ENCODE measurements at places on chromosomes 6 and 20.

DNA sequence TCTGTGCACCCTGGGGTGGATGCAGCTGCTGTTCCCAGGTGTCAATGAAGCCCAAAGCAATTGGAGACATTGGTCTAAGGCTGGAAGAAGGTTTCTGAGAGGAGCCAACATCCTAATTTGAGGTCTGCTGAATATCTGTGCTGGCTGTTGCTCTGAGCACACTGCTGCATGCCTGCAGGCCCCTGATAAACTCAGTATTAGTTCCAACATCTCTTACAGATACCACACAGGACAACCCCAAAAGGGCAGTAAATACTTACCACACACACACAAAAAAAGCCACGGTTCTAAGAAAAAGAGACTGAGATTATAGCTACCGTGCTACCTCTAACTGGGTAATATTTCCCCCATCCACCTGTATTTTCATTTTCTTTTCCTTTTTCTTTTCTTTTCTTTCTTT, 164.3 kb upstream of the SOX4 start:
- no peak for DNase-seq

GRCh38 chr6:34383161-34383631, 9.3 kb downstream of the NUDT3 start:
- no peak for DNase-seq

- no peak for DNase-seq
These were observed 40.4 kb upstream of the KIF25 start for GRCh38 chr6:167956983-167957492.

DNA sequence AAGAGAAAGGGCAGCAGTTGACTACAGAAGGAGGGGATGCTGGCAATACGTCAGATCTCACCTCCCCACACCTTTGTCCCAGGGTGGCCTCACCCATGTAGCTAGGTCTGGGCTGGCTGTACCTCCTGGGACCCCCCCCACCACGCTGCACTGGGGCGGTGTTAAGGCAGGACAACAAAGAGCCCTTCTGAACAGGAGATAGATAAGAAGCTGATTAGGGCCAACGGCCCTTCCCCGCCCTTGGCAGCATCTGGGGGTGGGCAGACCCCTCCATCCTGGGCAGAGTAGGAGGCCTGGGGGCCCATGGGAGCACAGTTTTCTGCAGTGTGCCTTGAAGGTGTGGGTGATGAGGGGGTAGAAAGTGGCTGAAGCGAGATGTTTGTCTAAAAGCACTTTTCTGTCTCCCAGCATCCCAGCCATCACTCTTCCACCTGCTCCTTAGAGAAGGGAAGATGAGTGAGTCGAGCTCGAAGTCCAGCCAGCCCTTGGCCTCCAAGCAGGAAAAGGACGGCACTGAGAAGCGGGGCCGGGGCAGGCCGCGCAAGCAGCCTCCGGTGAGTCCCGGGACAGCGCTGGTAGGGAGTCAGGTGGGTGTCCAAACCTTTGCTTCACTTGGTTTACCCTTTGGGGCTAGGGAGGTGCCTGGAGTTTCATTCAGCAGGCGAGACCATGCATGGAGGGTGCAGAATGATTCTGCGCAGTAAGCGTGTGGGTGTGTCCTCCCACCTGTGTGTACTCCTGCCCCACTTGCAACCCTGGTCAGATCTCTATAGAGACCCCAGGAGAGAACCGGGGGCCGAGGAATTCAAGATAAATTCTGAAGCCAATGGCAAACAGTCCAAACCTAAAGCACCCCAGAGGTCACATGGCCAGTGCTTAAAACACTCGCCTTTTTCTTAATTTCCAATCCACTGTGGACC, 3.9 kb downstream of the HMGA1 start:
- DNase-seq, result no peak

GRCh38 chr20:32070690-32071213, 18.7 kb downstream of the HCK start:
- DNase-seq, result no peak

DNA sequence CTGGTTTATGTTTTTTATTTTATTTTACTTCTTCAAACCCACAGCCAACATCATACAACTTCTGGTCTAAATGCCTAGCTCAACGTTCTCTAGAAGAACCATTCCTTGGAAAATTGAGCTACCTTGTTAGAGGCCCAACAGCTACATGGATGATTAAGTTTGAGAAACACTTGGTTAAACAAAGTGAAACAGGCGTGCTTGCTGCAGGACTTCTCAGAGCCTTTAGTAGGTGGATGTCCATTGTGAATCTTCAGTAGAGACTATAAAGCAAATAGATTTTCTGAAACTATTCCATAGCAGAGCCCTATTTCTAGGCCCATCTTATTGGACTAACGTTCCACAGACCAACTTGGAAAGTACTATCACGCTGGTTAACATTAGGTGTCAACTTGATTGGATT, 51.3 kb downstream of the BCAS1 start:
- DNase-seq, result no peak

GRCh38 chr6:37826188-37826587, 6.7 kb downstream of the ZFAND3 start:
- DNase-seq, result no peak

DNA sequence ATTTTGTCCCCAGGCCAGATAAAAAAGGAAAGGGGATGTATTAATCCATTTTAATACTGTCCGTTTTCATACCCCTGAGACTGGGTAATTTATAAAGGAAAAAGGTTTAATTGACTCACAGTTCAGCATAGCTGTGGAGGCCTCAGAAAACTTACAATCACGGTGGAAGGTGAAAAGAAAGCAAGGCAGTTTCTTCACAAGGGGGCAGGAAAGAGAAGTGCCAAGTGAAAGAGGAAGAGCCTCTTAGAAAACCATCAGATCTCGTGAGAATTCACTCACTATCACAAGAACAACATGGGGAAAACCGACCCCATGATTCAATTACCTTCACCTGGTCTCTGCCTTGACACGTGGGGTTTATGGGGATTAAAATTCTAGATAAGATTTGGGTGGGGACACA, 152.5 kb downstream of the IBTK start:
- DNase-seq, result no peak

DNA sequence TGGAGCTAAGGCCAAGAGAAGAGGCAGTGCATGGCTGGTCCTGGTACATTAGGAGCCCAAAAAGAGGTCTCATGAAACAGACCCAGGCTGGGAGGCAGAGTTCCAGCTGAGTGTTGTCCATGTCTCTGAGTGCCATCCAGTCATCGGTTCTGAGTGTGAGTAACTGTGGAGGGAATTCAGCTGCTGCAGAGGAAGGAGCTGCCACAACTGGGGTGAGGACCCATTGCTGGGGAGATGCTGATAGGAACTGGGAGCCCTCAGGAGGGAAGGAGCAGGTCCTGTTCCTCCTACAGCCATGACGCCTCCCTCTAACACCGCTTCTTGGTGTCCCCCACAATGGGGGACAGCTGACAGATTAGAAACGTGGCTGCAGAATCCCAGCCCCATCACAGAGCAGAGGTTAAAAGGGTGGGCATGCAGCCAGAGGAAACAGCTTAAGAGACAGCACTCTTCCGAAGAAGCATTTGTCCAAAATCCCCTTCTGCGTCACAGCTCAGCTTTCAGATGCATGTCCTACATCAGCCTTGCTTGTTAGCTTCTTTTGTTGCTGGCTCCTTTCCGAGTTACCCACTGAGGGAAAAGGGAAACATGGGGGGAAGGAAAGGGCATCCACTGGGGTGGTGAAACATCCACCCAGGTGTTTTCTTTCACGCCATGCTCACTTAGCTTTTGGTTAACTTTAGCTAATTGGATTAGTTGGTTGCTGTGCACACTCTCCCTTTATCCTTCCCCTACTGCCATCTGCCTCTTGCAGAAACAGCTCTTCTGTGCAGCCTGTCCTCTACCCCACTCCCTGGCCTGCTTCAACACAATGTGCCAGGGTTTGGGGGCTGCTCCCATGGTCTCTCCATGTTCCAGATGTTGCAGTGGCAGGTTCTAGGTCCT, 239.2 kb downstream of the SYNDIG1 start:
- no peak for DNase-seq

- DNase-seq, result peak; percentile 25
These were observed 250.4 kb downstream of the FOXA2 start for GRCh38 chr20:22333885-22334545.

DNA sequence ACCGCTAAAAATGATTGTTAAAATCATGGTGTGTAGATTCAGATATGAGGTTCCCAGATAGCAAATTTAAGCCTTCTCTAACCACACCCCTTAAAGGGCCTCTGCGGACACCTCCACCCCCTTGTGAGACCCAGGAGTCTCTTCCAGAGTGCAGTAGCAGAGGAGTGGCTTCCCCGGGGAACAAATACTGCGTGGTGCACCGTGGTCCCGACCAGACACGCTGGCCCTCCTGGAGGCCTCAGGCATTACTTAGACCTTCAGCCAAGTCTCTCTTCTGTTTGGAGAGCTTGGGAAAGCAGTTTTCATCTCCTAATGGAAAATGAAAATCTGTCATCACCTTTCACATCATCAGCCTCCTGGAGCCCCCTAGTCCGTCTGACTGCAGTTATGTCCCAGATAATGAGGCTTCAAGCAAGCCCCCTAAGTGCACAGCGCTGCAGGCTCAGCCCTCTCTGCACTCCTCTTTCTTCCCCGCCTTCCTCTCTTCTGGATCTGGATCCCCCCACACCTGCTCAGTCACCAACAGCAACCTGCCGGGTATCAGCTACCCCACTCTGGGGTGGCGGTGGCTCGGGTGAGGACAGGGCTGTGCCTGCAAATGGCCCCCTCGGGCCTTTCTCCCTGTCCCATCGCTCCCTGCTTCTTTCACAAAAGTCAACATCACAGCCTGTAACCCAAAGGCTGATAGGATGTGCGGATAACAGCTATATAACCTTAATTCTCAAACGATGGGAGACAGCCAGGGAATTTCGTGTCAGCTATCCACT, 58.8 kb upstream of the TAGAP start:
- no peak for DNase-seq

GRCh38 chr6:139568956-139569538, 194.6 kb upstream of the CITED2 start:
- no peak for DNase-seq

DNA sequence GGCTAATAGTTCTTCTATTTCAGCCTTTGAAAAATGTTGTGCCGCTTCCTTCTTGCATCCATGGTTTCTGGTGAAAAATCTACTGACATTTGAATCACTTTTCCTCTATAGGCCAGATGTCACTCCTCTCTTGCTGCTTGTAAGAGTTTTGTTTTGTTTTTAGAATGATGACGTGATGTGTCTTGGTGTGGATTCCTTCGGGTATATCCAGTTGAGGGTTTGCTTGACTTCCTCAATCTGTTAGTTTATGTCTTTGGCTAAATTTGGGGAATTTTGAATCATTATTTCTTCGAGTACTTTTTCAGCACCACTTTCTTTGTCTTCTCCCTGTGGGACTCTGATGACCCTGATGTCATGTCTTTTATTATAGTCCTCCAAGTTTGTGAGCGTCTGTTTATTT, 175.5 kb downstream of the MYLK4 start:
- no peak for DNase-seq

- no peak for DNase-seq
These were observed 288.5 kb upstream of the CNR1 start for GRCh38 chr6:88454658-88455057.

DNA sequence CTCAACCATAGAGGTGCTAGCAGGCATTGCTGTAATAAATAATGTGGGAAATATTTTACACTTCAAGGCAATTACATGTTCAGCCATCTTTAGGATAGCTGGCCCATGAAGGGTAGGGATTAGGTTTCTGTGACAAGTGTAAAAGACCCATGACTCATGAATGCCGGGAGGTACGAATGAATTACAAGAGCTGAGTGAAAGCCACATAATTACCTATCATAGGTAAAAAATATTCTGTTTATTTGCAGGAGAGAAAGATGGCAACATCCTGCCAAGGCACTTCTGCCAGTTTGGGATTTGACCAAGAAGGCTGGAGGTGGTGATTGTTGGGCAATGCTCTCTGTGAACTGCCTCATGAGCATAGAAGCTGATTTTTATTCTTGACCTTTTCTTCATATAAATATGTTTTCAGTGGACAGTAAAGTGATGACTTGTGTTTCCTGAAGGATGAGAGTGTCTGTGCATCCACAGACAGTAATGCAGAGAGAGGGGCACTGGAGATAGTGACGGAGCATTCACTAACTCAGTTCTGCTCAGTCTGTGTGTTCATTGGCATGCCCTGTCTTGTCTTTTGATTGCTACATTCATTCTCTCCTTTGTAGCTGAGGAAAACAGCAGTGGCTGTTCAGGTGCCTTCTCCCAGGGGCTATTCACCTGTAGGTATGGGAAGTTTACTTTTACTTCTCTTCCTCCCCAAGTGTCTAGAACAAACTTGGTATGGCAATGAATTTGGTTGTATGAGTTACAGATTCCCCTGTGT, 481.1 kb downstream of the TFAP2B start:
- DNase-seq, result no peak

DNA sequence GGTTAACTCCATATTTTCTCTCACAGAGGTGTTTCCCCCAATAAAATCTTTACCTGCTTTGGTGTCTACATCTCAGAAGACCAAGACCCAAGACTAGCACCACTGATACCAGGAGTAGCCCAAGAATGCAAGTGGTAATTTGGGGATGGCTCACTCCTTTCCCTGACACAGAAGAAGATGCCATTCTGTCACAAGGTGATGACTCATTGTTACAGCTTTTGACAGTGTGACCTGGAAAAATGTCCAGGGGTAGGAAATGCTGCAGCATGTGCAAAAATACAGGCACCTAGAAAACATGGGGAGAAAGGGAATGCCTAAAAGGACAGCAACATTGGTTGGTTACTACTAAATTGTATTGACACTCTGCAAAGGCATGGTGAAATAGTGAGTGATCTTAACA, 254.0 kb upstream of the GJE1 start:
- no peak for DNase-seq

GRCh38 chr20:12949429-12949980, 59.3 kb upstream of the SPTLC3 start:
- no peak for DNase-seq

- DNase-seq, result peak; percentile 58
These were observed 9.9 kb upstream of the NCOA5 start for GRCh38 chr20:46099491-46100287.
